ENCODE measurements at places on chromosomes 6 and 20.

- peak; percentile 97 for DNase-seq
Observed at GRCh38 chr6:141326426-141326825, 806.3 kb upstream of the GJE1 start.

DNA sequence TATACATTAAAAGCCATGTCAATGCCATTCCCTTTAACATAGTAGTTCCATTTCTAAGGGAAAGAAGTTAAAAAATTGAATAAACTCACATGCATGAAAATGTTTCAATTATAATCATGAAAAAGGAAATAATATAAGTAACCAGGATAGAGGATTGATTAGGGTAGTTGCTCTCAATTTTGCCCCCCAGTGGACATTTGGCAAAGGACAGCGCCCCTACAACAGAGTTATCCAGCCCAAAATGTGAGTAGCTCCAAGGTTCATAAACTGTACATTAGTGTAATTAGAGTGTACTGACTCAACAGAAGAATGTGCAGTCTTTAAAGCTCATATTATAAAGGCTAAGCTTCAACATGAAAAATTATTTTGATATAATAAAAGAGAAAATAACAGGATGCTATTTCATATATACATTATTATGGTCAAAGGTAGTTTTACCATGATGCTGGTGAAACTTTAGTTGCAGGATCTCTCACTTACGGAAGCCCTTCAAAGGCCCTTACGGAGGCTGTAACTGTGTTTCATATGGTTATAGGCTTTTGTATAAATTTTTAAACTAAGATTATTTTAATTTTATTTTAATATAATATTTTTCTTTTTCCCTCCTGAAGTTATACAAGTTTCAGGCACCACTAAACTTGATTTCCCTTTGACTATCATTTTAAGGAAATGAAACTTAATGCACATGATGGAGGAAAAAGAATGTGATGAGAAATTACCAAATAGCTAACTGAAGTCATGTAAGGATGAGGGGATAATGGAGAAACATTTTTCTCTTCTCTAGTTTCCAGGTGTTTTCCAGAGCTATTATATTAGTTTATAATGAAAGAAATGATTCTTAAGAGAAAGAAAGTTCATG lies 403.6 kb downstream of the PLCB1 start:
- no peak for DNase-seq

GRCh38 chr20:63568986-63569949 lies 4.8 kb downstream of the HELZ2 start:
- DNase-seq: no peak

- DNase-seq: no peak
Observed at GRCh38 chr20:56098981-56099500, 93.7 kb upstream of the CBLN4 start.

DNA sequence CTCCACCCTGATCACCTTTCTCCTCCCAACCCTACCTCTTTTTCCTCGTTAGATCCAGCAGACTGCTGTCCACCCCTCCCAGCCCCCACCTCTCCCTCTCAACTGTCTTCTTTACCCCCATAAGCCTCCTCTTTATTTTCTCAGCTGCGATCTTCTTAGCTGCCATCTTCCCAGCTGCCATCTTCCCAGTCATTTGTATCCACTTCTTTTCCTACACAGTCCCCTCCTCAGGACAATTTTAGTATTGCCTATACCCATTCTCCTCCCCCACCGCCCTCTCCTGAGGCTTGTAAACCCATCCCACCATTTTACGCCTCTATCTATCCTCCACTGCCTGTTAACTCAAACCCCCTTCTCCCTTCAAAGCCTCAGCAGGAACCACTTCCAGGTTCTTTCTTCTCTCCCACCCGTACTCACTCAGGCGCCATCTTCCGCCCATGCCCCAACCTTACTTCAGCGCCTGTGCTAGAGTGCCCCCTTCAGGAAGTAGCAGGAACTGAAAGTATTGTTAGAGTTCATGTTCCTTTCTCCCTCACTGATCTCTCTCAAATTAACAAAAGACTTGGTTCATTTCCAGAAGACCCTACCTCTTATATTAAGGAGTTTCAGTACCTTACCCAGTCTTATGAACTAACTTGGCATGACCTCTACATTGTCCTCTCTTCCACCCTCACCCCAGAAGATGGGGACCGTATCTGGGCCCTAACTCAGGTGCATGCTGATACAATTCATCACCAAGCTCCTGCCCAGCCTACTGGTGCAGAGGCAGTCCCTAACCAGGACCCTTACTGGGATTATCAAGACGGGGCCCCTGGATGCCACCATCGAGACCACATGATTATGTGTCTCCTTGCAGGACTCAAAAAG lies 236.0 kb downstream of the ADGRG6 start:
- DNase-seq: no peak

GRCh38 chr6:168988801-168989200 lies 264.8 kb downstream of the THBS2 start:
- peak; percentile 55 for DNase-seq

DNA sequence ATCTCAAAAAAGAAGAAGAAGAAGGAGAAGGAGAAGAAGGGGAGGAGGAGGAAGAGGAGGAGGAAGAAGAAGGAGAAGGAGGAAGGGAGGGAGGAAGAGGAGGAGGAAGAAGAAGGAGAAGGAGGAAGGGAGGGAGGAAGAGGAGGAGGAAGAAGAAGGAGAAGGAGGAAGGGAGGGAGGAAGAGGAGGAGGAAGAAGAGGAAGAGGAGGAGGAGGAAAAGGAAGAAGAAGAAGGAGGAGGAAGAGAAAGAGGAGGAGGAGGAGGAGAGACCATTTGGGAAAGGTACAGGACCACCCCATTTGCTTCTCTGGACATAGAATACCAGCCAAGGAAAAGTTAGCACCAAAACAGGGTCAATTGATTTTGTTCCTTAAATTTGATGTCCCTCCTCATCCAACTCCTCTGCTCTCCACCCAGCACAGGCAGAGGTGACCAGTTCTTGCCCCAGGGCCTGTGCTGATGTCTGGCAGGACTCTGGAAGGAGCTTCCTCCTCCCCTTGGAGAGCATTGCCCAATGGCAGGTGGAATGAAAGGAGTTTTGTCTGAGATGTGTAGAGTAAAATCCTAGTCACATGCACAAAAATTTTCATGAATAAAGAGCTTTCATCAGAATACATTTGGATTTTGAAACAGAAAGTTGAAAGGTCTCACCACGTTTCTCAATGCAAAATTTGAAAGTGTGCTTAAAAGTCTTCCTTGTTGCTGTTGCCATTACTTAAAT lies 182.9 kb downstream of the LY86 start:
- DNase-seq: no peak

GRCh38 chr20:31596831-31597480 lies 8.1 kb upstream of the ID1 start:
- no peak for DNase-seq

DNA sequence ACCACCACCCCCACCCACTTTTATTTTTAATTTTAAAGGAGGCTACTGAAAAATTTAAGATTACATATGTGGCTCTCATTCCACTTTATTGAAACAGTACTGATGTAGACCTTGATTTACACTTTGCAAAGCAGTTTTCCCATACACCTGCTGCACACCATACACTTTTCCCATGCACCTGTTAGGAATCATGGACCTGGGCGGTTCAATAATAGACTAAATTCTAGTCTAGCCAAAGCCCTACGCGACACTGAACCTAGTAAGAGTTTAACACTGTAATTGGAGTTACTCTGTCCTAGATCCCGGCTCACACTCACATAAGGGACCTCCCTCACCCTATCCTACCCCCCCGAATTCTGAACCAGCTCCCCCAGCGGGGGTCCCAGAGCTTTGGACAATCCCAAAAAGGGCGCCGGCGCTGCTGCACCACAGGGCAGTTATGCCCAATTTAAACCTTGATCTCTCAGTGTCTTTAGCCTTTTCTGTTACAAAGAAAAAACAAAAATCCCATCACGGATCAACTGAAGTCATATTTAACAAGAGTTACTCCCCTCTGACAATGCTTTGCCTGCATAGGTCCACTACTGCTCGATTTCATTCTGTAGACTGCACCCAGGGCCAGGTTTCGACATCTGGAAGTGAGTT lies 2.4 kb upstream of the GCLC start:
- DNase-seq: no peak

DNA sequence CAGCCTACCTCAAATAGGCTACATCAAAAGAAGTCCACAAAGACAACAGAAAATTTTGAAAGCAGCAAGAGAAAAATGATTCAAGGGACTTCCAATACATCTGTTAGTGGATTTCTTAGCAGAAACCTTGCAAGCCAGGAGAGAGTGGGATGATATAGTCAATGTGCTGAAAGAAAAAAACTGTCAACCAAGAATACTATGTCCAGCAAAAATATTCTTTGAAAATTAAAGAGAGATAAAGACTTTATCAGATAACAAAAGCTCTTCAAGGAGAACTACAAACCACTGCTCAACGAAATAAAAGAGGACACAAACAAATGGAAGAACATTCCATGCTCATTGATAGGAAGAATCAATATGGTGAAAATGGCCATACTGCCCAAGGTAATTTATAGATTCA lies 34.0 kb downstream of the MCHR2 start:
- no peak for DNase-seq
